ENCODE measurements at places on chromosomes 3 and 15. TPM values are rescaled to one million over a fixed set of nuclear protein-coding genes. Genes with fewer than 3 reads are reported as not detected.

- no peak for DNase-seq
Observed at GRCh38 chr15:62083194-62084154, 16.7 kb downstream of the C2CD4A start.

DNA sequence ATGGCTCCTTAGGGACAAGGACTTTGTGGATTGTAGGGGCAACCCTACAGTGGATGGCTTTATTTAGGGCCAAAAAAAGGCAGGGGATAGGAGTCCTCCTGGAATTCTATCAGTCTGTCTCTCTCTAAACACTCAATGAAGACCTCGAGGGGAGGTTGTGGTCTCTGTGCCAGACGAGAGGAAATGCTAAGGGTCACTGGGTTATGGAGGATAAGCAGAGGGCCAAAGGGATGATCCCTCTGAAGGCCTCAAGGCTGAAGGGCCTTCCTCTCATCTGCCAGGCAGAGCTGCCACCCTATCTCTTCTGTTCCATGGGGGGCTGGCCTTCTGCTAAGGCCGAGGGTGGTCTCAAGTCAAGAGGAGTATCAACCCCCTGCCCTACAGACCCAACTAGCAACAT lies 27.0 kb downstream of the PLXNB1 start:
- no peak for DNase-seq

DNA sequence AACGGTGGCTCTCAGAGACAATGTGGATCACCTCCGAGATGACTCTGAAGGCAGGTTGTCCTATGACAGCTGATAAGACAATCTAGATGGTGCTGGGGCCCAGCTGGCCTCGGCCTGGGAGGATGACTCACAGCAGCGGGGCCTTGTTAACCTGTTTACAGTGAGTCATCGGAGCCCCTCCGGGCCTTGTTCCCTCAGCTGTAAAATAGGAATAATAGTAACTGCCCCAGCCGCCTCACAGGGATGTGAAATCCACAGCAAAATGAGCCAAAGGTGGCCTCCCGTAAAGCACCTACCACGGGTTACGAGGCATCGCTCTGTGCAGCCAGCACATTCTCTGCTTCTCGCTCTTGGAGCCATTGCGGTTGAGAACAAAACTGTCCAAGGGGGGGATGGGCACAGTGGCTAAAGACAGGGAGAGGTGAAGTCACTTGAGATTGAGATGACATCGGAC lies 88.6 kb upstream of the RASGRF1 start:
- DNase-seq = no peak

GRCh38 chr3:188546835-188547670 lies 393.1 kb downstream of the LPP start:
- no peak for DNase-seq

Gene DNAH12
- total RNA-seq = 0.19 TPM

Gene ABI3BP
- total RNA-seq = 0.10 TPM

Measured in GM12878 (cell line).